ENCODE measurements at places on chromosomes 7 and 10.

GRCh38 chr7:44218418-44219201 lies 17.8 kb downstream of the YKT6 start:
- DNase-seq, result no peak

DNA sequence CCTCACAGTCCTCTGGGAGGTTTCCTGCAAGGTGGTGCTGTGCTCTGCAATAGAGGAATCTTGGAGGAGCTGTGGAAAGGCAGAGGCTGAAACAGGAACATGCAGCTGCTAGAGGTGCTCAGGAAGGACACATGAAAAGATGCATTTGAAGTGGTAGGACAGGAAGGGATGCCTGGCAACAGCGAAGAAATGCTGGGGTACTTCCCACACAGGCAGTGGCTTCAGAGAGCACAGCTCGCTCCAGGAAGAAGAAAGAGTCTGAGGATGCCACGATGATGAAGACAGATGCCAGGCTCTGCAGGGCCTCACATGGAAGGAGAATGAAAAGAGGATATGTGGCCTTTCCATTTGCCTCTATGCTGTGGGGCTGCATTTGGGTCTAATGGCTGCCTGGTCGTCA lies 77.0 kb upstream of the TMEM72 start:
- DNase-seq, result no peak

DNA sequence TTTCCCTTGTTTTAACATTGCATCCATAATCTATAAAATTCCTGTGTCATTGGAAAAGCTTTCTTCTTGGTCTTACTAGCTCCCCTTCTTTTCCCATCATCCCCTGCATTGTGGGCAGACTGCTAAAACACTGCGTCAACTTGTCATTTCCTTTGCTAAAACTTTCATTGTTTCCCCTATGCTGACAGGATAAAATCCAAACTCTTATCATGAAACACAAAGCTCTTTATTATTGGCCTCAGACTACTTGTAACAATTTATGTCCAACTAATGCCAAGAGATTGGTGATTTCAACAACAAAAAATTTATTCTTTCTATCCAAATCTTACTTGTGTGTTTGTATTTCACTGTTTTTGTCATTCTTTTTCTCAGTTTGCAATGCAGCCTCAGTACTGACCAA lies 339.1 kb downstream of the HGF start:
- DNase-seq, result no peak

- no peak for DNase-seq
Measured at GRCh38 chr7:137848095-137848494, 1.3 kb upstream of the DGKI start.

DNA sequence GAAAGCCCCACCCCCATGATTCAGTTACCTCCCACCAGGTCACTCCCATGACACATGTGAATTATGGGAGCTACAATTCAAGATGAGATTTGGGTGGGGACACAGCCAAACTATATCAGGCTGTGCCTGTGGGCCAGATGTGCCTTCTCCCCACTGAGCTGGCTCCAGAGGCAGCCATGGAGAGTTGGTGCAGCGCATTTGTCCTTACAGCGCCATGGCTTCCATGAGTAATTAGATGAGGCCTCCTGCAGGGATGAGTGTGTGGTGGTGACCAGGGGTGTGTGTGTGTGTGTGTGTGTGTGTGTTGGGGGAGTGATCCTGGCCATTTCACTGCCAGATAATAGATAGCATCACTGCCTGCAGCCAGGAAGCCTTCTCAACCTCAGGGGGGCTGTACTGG lies 94.6 kb downstream of the FANK1 start:
- no peak for DNase-seq

DNA sequence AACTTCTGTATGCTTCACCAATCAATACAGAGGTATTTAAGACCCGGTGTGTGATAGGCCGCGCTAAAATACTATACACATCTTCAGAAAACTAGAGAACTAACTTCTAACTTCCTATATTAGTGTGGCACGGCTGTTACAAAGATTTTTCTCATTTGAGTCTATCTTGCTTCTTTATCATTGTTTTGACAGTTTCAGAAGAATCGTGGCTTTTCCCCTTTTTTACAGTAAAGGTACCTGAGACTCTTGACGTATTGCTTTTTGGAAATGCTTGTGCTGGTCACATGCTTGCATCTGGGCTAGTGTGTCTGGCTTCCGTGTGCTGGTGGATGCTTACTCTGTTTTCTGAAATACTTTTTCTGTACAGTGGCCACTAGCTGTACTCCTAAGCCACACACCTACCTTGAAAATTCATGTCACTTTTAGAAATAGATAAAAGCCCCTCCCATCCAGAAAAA lies 12.7 kb downstream of the IKZF1 start:
- DNase-seq, result peak; percentile 91

- no peak for DNase-seq
Measured at GRCh38 chr7:141333459-141333858, 217.8 kb upstream of the AGK start.

GRCh38 chr7:114084472-114085312 lies 165.9 kb upstream of the PPP1R3A start:
- DNase-seq, result no peak

DNA sequence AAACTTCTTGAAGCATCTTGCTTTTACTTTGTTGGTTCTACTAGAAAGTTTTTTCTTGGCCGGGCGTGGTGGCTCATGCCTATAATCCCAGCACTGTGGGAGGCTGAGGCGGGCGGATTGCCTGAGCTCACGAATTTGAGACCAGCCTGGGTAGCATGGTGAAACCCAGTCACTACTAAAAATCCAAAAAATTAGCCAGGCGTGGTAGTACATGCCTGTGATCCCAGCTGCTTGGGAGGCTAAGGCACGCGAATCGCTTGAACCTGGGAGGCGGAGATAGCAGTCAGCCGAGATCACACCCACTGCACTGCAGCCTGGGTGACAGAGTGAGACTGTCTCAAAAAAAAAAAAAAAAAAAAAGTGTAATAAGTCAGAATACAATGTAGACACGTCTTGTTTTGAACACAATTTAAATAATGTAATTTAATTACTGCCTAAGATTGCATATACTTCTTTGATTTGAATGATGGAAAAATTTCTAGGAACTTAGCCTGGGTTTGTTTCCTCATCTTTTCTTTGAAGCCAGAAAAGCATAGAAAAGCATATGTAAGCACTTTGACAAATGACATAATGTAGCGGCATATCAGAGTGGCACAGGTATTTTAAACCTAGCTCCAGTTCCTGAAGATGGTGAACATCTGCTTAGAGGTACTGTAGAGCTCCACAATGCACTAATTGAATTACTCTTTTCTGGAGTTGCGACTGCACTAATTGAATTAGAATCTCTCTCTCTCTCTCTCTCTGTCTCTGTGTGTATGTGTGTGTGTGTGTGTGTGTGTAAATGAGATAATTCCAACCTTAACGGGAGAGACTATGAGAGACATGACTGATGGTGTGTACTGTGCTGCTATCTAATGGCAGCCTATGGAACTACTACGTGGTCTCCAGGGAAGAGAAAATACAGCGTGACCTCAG lies 87.8 kb downstream of the BTRC start:
- DNase-seq, result peak; percentile 48
